ENCODE measurements at places on chromosomes 11 and 22. TPM values are rescaled to one million over a fixed set of nuclear protein-coding genes. Genes with fewer than 3 reads are reported as not detected.

The OR8D1 gene
- not detected for total RNA-seq

The RIMBP3B gene
- total RNA-seq, result 0.30 TPM

The SMC1B gene
- total RNA-seq, result not detected

The ADM2 gene
- total RNA-seq, result 0.79 TPM

The CFAP300 gene
- total RNA-seq, result 0.57 TPM

Data from HT1080 (cell line).